Germinal center (tissue), 1 donor: ENCODE measurements at places on chromosomes 1 and 21.

GRCh38 chr1:214967865-214968575 lies 114.5 kb upstream of the KCNK2 start:
- no peak for DNase-seq

GRCh38 chr1:1058921-1059493 lies 15.1 kb downstream of the RNF223 start:
- no peak for DNase-seq

DNA sequence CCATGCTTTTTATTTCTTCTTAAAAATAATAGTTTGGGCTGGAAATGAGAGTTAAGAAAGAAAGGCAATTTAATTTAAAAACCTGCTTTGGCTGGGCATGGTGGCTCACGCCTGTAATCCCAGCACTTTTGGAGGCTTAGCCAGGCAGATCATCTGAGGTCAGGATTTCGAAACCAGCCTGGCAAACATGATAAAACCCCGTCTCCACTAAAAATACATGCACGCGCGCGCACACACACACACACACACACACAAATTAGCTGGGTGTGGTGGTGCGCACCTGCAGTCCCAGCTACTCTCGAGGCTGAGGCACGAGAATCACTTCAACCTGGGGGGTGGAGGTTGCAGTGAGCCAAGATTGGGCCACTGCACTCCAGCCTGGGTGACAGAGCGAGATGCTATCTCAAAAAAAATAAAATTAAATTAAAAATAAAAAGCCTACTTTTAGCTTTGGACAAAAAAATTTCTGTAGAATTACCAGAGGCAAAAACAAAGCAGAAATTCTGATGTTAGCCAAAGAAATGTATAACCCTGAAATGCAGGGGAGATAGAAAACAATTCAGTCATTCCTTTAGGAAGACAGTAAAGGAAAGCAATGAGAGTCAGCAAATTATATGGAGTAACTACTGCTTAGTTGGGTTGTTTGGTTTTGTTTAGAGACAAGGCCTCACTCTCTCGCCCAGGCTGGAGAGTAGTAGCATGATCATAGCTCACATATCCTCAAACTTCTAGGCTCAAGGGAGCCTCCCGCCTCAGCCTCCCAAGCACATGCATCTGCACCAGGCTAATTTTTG lies 15.7 kb upstream of the IPP start:
- DNase-seq, result no peak

DNA sequence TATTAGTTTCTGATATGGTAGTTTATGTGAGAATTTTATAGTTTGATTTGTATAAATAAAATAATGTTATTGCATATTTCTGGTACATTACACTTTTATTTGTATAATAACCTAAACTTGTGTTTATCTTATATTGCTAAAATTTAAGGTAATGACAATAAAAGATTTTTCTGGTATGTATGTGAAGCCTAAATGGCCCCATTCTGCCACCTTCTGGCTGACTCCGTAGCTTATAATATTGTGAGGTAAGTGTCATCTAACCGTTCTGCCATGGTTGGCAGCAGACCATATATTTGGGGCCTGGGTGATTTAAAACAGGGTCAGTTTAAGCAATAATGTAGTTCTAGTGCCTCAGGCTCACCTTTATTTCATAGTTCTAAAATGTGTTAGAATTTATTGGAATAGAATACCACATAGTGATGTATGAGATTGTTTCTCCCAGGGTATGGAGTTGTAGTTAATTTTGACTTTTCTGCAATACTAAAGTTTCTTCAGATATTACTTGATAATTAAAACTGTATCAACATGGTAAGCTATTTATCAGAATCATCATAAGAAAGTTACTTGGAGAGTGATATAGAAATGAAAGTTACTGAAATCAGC lies 21.2 kb upstream of the PRKACB start:
- no peak for DNase-seq

GRCh38 chr1:199529324-199529723 lies 498.2 kb upstream of the NR5A2 start:
- DNase-seq, result no peak

GRCh38 chr1:109789551-109790180 lies 25.9 kb upstream of the EPS8L3 start:
- no peak for DNase-seq

DNA sequence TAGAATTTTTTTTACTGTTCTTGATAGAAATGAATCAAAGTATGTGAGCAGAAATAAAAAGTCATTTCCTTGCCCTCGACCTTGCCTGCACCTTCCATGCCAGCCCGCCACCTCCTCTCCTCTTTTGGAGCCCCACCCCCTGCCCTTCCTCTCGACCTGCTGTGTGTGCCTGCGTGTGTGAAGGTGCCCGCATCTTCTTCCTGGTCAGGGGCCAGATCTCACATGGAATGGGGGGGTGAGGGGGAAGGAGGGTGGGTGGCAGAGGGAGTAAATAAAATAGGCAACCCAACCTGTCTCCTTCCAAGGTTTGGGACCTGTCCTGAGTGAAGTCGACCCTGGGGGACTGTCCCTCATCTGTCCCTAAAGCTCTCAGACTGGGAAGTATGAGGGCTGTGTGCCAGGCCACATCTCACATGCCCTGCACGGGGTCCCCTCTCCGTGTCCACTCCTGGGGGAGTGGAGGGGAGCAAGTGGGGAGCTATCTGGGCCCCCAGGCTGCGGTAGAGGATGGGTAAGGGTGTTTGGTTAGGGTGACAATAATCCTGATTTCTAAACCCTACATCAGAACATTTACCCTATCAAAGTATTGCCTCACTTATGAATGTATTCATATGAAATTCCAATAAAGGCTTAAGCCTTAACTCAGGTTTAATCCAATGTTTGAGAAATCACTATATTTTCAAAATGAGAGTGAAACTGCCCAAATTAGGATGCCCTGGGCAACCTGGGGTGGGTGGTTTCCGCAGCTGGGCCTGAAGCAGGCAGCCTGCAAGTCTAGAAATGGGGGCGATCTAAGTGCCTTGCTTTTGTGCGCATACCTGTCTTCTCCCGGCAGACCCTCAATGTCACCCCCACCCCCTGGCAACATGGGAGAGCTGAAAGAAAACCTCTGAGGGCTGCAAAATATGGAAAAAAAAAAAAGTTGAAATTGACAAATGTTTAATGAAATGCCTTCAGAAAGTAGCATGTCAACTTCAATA lies 15.4 kb downstream of the AMPD2 start:
- no peak for DNase-seq

DNA sequence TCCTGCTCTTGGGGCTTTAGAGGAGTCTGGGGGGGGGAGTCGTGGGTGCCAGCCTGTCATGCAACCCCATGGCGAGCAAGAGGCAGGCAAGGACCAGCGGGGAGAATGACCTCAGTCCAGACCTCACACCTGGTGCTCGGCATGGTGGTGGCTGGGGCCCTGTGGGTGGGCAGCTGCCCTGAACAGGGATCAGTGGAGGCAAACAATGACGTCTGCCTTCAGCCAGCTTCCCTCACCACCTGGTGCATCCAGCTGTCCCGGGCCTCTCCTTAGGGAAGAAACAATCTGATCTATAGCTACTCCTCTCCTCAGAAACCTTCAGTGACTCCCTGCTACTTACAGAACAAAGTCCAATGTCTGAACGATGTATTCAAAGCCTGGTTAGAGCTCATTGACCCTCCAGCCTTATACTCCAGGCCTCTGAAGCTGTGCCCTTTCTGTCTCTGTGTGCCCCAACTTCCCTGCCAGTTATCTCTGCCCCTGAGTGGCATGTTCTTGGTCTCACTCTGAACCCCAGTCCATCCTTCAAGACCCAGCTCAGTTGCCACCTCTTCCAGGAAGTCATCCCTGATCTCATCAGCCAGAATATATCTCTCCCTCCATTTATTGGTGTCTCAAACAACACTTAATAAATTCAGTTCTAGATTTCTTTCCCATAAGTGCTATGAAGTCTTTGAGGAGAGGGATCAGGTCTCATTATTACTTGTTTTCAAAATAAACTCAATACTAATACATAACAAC lies 6.6 kb downstream of the PADI2 start:
- DNase-seq, result no peak

GRCh38 chr1:200869376-200869752 lies 3.4 kb upstream of the GPR25 start:
- DNase-seq, result no peak

GRCh38 chr1:58927041-58927721 lies 143.3 kb upstream of the JUN start:
- no peak for DNase-seq

DNA sequence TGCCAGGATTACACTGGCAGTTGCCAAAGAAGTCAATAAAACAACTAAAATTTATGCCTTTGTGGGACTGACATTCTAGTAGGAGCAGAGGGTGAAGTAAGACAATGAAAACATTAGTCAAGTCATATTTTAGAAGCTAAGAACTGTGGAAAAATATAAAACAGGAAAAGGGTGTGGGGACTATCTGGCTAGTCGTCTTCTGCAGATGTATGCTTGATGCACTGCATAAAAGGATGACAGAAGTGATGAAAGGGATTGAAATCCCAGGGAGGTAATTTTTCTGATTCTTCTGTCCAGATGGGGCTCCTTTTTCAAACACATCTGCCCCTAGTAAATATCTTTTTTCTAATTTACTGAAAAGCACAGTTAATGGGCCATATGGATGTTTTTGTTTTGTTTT lies 706.3 kb downstream of the ADGRL2 start:
- no peak for DNase-seq
